ENCODE measurements at places on chromosomes 6 and 20.

GRCh38 chr6:20236909-20237600 lies 24.8 kb upstream of the MBOAT1 start:
- no peak for DNase-seq

DNA sequence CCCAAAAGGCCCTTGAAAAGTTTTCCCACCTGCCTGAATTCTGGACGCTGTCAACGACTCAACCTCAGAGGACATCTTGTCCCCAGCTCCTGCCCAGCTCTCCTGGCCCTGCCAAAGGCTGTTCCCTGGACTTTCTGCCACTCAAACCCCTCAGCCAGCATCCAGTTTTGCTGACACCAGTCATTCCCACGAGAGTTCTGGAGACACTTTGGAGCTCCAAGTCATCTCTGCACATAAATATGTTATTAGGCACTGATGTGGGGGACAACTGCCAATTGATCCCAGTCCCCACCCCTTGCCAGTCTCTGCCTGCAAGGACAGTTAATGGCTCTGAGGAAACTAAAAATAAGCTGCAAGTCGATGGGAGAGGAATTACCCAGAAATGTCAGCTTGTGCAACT lies 38.9 kb upstream of the KCNB1 start:
- DNase-seq = no peak

GRCh38 chr20:63522981-63523611 lies 2.5 kb downstream of the PPDPF start:
- DNase-seq = no peak

DNA sequence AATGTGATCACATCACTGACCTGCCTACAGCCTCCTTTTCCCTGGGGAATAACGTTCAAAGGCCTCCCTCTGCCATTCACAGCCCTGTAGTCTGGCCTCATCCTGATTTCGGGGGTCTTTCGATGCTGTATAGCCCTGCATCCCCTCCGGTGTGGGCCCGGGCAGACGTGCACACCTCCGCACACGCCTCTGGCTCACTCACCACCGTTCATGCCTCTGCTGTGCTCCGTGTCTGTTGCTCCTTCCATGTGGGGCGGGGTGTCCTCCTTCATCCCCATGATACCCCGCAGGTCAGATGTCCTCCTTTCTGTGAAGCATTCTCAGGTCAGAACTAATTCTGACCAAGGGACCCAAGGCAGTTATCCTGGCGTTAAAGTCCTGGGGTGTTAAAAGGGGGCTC lies 13.8 kb upstream of the RBM38 start:
- DNase-seq = no peak

DNA sequence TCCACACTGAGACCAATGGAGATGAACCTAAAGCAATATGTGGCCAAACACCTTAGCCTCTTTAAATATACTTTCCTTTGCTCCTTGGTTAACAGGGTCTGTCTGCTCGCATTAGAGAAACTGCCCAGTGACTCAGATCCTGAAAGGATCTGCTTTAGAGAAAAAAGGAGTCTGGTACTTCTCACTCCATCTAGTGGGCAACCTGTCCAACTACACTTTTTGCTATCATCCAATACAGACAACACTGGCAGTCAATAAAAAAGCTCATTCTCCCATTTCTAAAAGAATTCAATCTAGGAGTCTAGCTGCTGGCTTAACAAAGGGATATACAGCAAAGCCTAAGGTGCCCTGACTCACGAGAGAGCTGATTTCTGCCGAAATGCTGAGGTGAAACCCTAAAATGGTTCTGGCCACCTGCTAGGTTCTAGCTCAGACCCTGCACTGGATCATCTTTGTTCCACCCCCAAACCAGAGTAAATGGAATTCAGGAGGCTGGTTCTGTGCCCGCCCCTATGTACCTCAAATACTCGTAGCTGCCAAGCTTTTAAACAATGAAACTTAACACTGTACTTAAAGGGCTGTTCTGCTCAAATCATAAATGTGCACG lies 11.5 kb downstream of the GNL1 start:
- DNase-seq = peak; percentile 70

- no peak for DNase-seq
These were observed 72.2 kb upstream of the GFRAL start for GRCh38 chr6:55255113-55255512.

DNA sequence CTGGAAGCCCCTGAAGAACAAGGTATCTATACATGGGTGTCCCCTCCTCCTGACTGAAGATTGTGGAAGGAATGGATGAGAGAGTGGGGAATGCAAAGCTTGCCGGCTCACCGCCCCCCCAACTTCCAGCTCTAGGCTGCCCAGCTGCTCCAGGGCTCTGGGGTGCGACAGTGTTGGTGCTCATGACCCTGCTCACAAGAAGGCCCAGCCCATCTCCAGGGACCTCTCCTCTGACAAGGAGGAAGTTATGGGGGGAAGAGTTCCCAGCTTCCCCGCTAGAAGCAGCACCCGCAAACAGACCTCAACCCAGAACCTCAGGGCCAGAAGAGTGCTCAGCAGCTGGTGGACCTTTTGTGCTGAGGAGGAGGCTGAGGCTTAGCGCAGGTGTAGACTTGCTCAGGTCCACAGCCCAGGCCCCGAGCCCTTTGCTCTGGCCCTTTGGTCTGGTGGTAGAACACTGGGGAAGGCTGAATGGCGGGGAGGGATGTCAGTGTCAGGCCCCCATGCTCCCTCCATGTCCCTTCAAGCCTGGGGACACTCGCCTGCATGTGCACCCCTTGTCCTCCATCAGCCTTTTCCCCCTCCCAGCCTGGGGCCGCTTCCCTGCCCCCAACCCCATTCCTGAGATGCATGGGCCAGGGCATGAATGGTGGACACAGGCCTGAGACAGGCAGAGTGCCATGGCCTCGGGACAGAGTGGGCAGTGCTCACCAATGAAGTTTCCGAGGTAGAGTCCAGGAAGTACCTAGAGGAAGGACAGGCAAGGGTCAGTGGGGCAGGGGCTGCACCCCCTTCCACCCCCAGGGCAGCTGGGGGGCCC lies 1.3 kb downstream of the DUSP15 start:
- no peak for DNase-seq

DNA sequence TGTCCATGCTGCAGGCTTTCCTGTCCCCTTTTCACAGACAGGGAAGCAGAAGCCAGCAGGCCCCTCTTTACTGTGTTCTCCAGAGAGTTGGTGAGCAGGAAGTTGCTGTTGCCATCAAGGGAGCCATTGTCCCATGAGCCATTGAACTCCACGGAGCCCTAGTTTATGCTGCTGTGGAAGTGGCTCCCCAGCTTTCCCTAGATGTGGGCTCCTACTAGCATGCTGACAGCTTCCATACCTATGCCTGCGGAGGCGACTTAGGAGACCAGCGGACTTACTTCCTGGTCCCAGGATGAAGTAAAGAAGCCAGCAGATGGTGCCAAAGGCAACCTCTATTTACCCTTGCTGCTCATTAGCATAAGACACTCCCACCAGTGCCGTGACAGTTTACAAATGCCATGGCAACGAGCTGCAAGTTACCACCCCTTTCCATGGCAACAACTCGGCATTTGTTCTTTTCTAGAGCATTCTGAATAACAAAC lies 30.8 kb upstream of the FKBP1A start:
- DNase-seq = peak; percentile 44

DNA sequence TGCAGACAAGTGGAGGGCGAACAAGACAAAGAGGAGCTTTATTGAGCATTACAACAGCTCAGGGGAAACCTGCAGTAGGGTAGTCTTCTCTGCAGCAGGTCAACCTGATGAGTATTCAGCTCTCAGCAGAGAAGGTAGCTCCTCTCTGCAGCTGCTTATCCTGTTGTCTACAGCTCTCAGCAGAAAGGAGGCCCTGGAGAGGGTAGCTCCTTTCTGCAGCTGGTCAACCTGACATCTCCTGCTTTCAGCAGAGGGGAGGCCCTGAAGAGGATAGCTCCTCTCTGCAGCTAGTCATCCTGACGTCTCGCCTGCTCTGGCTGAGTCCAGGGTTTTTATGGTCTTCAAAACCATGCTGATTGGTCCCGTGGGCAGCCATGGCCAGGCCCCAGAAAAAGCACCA lies 113.6 kb downstream of the CD24 start:
- no peak for DNase-seq

GRCh38 chr6:88072462-88072861 lies 24.8 kb downstream of the SPACA1 start:
- DNase-seq = no peak

DNA sequence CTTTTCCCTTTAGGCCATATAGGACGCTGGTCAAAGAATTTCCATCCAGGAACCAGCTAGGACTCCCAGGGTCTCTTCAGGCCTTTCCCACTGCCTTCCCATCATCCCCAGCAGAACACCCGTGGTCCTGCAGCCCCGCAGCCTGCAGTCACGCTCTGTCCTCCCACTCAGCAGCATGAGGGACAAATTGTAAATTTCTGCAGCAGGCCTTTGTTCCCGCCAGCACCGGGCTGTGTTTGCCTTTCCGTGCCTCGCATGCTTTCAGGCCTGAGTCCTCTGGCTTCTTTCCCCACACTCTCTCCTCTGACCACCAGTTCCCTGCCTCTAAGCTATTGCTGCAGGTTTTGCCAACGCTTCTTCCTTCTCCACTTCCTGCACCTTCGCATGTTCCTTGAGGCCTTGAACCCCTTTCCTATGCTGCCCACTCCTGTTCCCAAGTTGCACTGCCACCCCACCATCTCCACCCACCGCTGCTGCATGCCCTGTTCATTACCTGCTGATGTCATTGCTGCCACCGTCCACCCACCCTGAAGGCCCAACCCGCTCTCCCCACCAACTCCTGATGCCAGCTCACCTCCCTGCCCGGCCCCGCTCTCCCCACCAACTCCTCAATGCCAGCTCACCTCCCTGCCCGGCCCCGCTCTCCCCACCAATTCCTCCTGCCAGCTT lies 49.8 kb downstream of the RNASET2 start:
- DNase-seq = no peak

DNA sequence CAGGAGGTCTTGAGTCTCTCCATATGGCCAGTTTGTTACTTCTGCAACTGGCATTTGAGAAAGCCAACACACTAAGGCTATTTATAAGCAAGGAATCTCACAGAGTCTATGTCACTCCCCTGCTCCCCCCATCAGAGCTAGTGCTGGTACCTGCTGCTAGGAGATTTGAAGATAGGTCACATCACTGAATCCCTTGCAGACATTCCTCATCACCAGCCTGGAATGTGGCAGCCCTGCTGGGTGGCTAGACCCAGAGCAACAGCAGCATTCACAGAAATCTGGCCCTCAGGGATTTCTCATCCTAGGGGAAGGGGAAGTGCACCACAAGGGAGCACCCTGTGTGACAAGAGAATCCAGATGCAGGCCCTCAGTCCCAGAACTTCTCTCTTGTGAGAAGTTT lies 672.1 kb downstream of the HACE1 start:
- DNase-seq = no peak

- DNase-seq = no peak
These were observed 65.4 kb downstream of the MDGA1 start for GRCh38 chr6:37632291-37632690.

GRCh38 chr6:44162876-44163625 lies 4.4 kb downstream of the CAPN11 start:
- DNase-seq = no peak

DNA sequence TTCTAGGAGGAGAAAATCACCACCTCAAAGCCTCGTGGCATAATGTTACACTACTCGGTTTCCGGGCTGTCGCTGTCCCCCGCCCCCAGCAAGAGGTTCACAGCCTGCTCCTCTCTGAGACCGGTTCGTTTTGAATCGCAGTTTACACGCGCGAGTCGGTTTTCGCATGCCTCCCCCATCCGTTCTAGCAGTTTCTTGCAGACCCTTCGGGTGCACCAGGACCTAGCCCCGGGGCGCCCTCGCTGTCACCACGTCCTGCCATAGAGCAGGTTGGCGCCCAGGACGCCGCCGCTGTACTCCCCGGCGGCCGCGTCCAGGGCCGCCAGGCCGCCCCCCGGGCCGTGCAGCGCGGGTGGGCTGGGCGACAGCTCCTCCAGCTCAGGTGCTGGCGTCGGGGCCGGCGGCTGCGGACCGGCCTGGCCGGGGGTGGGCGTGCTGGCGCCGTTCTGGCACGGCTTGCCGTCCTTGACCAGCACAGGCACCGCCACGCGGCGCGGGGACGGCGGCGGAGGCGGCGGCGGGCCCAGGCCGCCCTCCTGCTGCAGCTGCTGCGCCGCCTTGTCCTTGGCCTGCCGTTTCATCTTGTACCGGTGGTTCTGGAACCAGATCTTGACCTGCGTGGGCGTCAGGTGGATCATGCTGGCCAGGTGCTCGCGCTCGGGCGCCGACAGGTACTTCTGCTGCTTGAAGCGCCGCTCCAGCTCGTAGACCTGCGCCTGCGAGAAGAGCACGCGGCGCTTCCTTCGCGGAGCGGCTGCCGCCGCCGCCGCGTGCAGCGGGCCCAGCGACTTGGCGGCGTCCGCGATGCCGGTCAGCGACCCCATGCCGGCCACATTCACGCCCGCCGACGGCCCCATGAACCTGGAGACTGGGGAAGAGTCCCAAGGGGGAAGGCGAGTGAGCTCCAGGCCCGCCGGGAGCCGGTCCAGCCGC lies 1.4 kb downstream of the NKX2-4 start:
- no peak for DNase-seq

GRCh38 chr6:137522831-137523230 lies 28.6 kb upstream of the OLIG3 start:
- no peak for DNase-seq

GRCh38 chr6:169470790-169471189 lies 217.1 kb upstream of the THBS2 start:
- no peak for DNase-seq

DNA sequence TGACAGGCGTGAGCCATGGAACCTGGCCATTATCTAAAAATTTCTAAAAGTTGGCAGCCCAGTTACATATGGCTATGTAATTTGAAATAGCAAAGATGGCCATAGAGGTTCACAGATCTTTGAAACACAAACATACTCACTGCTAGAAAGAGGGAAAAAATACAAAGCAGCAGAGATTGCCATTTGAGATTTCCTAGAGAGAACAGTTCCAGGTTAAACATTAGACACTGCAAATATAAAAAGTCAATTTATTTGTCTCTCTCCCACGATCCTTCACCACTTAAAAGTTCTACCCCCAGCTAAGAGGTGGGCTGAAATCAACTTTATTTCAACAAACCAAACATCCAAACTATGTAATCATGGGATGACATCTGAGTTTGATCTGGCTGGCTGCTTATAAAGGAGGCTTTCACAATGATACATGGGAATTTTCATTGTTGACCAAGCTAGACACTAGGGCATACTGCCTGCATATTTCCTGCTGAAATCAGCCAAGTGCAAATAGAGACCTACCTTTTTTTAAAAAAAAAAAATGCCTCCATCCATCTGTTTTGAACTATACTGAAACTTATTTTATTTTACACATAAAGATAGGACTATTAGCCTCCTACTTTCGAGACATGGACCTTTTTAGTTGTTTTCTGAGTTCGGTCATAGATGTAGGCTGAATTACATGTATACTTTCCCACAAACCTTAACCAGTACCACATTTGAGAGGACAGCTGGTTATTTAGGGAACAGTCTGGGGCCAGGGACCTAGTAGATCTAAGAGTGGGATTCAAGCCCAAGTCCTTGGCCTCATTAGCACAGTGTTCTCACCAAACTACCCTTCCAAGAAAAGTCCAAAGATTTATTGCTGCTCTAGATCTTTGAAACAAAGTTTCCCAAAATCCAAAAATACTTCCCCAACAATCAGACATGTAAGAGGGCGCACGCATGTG lies 16.6 kb downstream of the DCDC2 start:
- no peak for DNase-seq

DNA sequence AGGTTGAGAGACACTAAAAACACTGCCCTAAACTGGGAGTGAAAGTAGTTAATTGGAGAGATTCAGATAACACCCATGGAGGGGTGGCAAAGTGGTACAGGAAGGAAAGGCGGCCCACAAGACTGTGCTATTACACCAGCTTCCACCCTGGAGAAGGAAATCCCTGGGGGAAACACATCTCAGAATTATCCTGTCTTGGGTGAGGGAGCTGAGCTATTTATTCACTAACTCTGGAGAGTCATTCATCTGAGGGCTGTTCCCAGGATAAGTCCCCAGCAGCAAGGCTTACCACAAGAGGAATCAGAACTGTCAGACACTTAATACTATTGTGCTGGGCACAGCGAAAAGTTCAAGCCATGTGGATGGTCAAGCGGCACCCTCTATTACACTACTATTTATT lies 9.9 kb downstream of the TBCC start:
- no peak for DNase-seq
